ENCODE measurements at places on chromosomes 7 and 10. TPM values are rescaled to one million over a fixed set of nuclear protein-coding genes. Genes with fewer than 3 reads are reported as not detected.

DNA sequence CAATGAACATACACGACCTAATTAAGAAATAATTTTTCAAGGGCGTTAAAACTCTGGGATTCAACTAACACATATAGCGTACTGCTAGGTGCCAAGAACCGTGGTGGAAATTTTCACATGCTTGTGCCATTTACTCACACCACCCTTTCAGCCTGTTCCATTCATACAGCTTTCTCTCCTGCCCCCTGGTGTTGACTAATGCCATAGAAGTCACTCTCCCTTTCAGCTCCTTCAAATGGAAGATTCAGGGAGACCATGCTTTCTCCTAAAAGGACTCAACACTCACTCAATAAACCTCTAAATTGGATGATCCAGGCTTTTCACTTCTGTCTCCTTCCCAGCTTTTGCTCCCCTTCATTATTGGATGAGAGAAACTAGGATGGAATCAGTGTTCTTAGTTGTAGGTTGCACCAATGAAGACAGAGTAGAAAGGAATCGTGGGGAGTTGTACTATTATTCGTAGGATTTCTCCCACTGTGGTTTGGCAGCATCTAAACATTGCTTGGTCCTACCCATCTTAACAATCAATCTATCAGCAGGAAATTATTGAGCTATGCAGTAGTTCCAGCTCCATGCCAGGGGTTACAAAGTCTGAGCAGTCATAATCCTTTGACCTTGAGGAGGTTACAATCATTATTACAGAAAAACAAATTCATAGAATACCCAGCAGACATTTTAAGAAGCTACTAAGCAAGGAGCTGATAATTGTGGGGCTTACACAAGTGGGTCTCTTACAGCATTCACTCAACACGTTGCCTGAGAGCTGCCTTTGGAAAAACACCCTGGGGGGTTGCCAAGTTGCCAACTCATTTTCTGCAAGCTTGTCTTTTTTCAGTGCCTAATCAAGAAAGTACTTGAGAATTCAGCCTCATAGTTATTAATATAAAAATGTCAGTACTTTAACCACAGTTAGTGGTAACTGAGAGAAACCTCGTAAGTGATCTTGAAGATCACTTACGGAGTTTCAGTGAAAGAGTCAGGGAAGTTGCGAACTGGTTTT lies 2.8 kb upstream of the PPP1R3C start:
- DNase-seq, result peak; percentile 61

Gene NYAP1
- 0.75 TPM for total RNA-seq

- DNase-seq, result no peak
These were observed 12.2 kb downstream of the PDCD4 start for GRCh38 chr10:110883924-110884323.

GRCh38 chr7:94556028-94556427 lies 46.4 kb downstream of the CASD1 start:
- no peak for DNase-seq

GRCh38 chr10:76115471-76116155 lies 684.2 kb downstream of the LRMDA start:
- DNase-seq, result no peak

Gene CYP26A1
- total RNA-seq, result not detected

Gene DTX2
- total RNA-seq, result 23.7 TPM

Gene HTR7
- total RNA-seq, result 3.1 TPM

DNA sequence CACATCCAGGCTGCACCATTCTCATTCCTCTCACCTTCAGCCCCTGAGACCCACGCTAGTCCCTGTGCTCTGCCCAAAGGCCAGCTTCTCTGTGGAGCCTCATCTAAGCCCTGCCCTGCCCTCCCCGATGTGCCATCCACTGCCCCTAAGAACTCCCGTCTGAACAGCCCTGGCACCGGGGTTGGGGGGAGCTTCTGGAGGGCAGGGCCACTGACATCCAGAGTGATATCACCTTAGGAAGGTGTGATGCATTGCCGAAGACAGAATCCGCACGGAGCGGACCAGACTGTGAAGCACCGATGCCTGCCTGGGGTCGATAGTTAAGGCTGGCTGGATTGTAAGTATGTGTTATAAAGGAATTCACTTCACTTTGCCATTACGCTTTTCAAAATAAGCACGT lies 511.0 kb downstream of the PTPRN2 start:
- no peak for DNase-seq

Gene ZNF107
- 9.5 TPM for total RNA-seq

DNA sequence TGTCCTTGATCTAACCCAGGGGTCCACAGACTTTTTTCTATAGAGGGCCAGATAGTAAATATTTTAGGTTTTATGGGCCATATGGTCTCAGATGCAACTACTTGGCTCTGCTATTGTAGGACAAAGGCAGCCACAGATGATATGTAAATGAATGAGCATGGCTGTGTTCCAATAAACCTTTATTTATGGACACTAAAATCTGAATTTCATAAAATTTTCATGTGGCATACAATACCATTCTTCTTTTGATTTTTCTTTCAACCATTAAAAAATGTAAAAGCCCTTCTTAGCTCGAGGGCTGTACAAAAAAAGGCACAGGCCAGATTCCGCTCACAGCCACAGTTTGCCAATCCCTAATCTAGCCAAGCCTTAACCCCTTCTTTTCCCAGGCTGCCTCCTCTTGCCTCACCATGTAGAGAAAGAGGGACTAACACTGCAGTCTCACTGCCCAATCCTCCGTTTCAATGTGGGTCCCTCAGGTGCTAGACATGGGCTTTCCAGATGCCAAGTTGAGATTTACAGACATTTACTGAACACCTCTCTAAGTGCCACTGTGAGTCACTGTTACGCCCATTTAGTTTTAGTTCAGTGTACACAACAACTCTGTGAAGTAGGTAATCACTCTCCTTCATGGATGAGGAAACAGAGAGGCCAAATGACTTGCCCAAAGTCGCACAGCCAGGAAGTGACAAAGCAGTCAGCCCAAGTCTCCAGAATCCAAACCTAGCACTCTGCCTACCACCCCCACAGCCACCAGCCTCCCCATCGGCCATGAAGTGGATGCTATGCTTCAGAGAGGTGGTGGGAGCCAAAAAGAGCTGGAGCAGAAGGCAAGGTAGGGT lies 132.6 kb upstream of the PDLIM1 start:
- no peak for DNase-seq

DNA sequence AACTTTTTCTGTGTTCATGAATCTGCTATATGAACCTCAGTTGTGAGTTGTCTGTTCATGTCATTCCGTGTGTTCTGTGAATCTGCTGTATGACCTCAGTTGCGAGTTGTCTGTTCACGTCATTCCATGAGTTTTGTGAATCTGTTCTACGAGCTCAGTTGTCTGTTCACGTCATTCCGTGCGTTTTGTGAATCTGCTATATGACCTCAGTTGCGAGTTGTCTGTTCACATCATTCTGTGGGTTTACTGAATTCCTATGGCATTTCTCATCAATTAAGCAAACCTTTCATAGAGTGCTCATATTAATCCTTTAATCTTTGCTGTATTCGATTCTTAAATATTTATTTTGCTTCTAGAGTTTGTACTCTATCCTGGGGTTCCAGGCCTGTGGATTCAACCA lies 150.6 kb downstream of the DIP2C start:
- DNase-seq, result no peak

- DNase-seq, result no peak
These were observed 33.9 kb downstream of the LRRC4 start for GRCh38 chr7:127997226-127997922.

GRCh38 chr7:139092090-139092796 lies 17.3 kb downstream of the ZC3HAV1 start:
- no peak for DNase-seq

DNA sequence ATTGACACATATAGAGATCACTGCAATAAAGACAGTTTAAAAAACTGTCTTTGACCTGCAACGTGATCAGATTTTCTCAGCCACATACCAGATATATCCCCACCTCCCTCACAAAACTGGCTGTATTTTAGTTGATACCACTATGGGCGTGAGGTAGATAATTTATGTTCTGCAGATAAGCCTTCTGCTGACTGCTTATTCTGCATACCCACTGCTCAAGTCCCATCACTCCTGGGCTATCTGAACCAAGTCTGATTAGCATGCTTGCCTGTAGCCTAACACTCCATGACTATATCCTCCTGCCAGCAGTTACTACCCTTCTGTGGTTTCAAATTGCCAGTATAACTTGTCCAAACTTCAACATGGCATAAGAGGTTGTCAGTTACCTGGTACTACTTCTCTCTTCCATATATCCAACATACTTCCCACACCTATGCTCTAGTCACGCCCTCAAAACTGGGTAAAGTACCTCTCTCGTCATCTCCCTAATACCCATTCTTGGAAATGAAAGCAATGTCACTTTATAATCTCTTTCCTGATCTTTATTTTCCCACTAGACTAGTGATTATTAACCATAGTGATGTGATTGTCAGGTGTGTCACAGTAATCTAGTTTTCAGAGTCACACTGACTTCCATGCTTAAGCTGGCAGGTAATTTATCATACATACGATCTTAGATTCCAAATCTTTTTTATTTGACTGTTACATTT lies 70.7 kb downstream of the MALSU1 start:
- DNase-seq, result no peak

DNA sequence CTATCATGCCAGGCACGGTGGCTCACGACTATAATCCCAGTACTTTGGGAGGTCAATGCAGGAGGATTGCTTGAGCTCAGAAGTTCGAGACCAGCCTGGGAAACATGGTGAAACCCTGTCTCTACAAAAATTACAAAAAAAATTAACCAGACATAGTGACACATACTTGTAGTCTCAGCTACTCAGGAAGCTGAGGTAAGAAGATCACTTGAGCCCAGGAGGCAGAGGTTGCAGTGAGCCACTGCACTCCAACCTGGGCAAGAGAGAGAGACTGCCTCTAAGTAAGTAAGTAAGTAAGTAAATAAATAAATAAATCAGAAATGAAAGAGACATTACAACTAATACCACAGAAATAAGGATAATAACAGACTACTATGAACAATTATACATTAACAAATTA lies 36.2 kb downstream of the PDLIM1 start:
- DNase-seq, result no peak

GRCh38 chr7:151694828-151695580 lies 175.3 kb upstream of the RHEB start:
- peak; percentile 73 for DNase-seq

Gene C7orf57
- total RNA-seq, result not detected

DNA sequence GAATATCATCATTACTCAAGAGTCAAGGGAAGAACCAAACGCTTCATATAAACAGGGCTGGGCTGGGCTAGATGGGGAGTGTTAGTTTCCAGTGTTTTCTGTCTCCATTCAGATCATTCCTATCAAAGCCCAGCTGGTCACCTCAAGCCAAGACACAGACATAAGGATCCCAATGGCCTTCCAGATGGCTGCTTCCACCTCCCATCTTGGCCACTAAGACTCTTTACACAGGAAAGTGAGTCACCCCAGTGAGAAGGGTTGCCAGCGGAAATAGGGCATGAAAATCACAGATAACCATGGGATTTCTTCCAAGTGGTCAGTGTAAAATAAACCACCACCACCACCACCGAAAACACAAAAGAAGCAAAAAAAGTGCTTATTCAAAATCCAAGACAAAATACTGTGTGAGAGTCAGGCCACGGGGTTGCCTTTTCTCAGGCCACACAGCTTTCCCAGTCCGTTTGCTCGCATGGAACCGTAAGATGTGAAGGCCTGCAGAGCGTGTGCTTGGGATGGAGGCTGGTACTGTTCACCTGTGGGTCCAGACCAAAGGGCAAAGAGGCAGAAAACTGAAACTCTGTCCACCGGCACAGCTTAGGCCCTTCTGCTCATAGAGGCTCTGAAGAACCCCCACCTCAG lies 5.6 kb downstream of the PRSS2 start:
- no peak for DNase-seq

- DNase-seq, result no peak
These were observed 654.6 kb upstream of the GALNT17 start for GRCh38 chr7:70477036-70478010.

Gene BCL7B
- total RNA-seq, result 68.2 TPM

DNA sequence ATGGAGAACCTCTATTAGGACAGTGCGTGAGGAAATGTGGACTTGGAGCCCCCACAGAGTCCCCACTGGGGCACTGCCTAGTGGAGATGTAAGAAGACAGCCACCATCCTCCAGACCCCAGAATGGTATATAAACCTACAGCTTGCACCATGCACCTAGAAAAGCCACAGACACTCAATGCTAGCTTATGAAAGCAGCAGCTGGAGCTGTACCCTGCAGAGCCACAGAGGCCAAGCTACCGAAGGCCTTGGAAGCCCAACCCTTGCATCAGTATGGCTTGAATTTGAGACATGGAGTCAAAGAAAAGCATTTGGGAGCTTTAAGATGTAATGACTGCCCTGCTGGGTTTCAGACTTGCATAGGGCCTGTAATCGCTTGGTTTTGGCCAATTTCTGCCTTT lies 361.3 kb downstream of the ZNF248 start:
- no peak for DNase-seq

Gene CPED1
- 201 TPM for total RNA-seq

Gene PTN
- total RNA-seq, result 3.2 TPM

- no peak for DNase-seq
These were observed 29.4 kb upstream of the ANAPC16 start for GRCh38 chr10:72186258-72186981.

Gene C10orf105
- total RNA-seq, result 0.42 TPM

Gene OR2A7
- total RNA-seq, result 4.7 TPM

DNA sequence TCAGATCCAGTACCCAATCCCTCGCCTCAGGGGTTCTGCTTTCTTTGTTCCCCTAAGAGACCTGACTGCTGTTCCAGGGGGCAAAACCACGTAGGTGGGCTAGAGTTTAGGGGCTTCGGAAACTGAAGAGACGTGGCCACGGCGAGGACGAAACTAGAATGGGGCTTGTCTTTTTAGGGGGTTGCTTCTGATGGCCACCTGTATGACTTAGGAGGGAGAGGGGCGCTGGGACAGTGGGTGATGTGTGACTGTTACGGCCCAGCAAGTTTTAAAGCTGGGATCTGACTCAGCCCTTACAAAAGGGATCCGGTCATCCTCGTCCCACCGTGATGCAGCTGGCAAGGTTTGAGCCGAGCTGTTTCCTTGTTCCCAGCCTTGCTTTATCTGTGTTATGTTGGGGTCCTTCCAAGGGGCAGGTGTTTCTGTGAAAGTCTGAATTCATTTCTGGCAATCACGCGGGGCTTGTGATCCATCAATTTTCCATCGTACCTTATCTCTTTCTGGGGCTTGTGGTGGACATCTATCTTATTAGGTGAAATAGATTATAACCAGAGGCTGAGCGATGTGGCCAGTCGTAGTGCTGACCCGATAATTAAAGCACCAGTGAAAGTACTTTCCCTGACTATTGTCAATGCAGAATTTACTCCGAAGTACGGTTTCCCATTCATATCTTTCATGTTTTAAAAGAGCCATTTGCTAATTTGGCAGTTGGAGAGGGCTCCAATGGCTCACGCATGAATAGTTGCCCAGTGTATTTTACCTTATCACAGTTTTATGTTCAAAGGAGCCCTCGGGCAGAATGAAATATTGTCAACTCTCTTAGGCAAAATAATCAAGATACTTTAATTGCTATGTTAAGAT lies 830 bp downstream of the MET start:
- DNase-seq, result no peak

GRCh38 chr7:15558756-15559155 lies 3.1 kb downstream of the AGMO start:
- DNase-seq, result no peak

Gene PIP
- not detected for total RNA-seq

DNA sequence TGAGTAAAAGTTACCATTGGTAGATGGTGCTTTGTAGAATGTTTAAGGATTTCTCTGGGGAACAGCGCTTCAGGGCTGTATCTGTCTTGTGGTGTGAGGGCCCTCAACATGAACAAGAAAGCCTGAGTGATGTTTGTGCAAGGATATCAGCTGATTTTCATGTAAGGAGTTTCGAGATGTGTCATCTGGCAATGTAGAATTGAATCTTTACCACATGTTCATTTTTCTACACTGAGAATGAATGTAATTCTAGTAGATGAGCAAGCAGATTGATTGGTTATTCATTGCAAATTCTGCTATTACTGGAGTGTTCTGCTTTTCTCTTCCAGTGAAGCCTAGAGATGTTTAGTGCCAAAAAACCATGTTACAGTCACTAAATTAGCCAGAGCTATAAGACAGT lies 87.7 kb downstream of the ST7 start:
- no peak for DNase-seq

Measured in aorta (tissue), 5 donors.